ENCODE measurements at places on chromosomes 7 and 10.
A peak's percentile ranks its signal among the peaks of the same experiment; 100 is the strongest.

DNA sequence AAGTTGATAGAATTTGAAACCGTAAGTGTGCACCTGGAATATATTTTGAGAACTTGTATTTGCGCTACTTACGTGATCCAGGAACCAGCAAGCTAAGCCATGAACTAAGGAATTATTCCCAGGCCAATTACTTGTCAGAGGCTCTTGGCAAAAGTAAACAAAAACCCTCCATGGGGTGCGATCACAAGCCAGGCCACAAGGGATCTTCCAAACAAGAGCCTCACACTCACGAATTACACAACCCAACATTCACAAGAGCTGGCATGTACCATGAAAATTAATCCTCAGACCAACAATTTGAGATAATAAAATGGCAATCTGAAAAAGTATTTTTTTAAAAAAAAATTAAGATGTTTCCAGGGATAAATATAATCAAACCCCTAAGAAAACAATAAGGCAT is 467.0 kb upstream of the AKR1E2 start:
- no peak for DNase-seq

DNA sequence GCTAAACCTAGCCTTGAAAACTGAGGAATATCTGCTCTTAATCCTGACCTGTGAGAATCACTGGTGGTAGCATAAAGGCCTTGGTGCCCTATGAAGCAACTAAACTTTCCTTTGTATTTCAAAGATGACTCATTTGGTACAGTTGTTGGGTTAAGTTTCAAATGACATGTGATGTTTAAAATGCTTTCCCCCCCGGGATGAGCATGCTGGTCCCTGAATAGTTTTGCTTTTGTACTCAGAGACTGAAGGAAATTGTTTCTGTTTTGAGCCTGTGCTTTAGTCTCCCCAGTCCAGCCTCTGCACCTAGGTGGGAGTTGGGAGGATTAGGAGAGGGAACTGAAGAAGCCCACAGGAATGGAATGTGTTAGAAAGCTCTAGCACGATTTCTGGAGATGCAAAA is 258.9 kb upstream of the NPY start:
- peak; percentile 9 for DNase-seq

- no peak for DNase-seq
Observed at GRCh38 chr10:48603421-48604038, 1.3 kb downstream of the ARHGAP22 start.

GRCh38 chr7:123770378-123770777 is 21.6 kb upstream of the WASL start:
- DNase-seq: peak; percentile 62

DNA sequence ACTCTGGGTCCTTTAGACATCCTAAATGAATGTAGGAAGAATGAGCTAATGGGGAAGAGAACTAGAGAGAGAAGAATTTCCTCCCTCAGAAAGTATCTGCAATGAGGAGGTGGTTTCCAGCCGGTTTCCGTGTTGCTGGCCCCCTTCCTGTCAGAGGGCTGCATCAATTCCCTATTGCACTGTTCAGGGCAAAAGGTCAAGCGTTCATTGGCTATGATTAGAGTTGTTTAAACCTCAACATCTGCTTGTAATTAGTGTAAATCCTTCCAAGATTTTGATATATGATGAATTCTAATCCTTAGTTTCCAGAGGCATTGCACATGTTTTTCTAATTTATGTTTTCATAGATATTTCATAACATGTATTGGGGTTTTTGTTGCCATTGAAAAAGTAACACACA is 107.3 kb upstream of the SGCE start:
- DNase-seq: peak; percentile 25

- DNase-seq: no peak
Observed at GRCh38 chr7:142784096-142784495, 13.3 kb downstream of the PRSS2 start.

- no peak for DNase-seq
Observed at GRCh38 chr10:81875467-81876252, 666 bp downstream of the NRG3 start.

DNA sequence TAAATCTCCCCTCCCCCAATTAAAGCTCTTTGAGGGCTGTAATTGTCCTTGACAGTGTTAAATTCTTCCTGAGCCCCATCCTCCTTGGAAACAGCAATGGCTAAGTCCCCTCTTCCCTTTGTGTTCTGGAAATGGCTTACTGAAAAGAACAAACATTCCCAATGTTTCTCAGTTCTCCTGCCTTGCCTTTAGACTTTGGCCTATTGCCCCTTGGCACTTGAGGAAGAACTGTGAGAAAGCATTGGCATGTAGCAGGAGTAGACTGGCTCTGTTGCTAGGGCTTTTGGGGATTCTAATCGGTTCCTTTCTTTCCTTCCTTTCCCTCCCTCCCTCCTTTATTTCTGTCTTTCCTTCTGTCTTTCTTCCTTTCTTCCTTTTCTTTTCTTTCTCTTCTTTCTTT is 463.3 kb upstream of the PODXL start:
- DNase-seq: no peak

- peak; percentile 26 for DNase-seq
Observed at GRCh38 chr7:19747740-19748339, 25.6 kb downstream of the TMEM196 start.

DNA sequence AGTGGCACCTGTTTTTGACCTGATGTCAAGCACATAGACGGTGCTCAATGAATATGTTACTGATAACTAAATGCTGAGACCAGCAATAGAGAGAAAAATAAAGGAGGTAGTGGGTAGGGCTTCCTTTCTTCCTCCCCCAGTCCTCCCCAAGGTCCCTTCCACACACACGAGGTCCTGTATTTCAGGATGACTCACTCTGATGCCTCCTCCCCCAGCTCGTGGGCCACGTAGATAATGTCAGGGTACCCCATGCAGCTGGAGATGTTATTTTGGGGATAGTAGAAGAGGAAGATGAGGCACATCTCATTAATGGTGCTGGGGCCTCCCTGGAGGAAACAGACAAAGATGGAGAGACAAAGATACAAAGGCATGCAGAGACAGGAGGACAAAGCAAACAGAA is 17.3 kb downstream of the PRSS58 start:
- DNase-seq: no peak

GRCh38 chr10:88273567-88273966 is 309.6 kb downstream of the RNLS start:
- DNase-seq: no peak

GRCh38 chr10:31124852-31125251 is 93.2 kb upstream of the ZNF438 start:
- no peak for DNase-seq

GRCh38 chr10:78923647-78924318 is 145.0 kb upstream of the ZMIZ1 start:
- DNase-seq: no peak

GRCh38 chr10:103554488-103555324 is 61.2 kb downstream of the NEURL1 start:
- peak; percentile 9 for DNase-seq
